ENCODE measurements at places on chromosomes 3 and 15. TPM values are rescaled to one million over a fixed set of nuclear protein-coding genes. Genes with fewer than 3 reads are reported as not detected.

Gene CFAP20DC
- 0.33 TPM for total RNA-seq

Gene CLDN1
- total RNA-seq, result 57.9 TPM

Gene SST
- total RNA-seq, result 482 TPM

Gene ZNF502
- 2.3 TPM for total RNA-seq

Gene BCL2A1
- total RNA-seq, result not detected

Gene RGMA
- 8.8 TPM for total RNA-seq

Gene AHSG
- not detected for total RNA-seq
